ENCODE measurements at places on chromosomes 16 and 17.
A peak's percentile ranks its signal among the peaks of the same experiment; 100 is the strongest.

DNA sequence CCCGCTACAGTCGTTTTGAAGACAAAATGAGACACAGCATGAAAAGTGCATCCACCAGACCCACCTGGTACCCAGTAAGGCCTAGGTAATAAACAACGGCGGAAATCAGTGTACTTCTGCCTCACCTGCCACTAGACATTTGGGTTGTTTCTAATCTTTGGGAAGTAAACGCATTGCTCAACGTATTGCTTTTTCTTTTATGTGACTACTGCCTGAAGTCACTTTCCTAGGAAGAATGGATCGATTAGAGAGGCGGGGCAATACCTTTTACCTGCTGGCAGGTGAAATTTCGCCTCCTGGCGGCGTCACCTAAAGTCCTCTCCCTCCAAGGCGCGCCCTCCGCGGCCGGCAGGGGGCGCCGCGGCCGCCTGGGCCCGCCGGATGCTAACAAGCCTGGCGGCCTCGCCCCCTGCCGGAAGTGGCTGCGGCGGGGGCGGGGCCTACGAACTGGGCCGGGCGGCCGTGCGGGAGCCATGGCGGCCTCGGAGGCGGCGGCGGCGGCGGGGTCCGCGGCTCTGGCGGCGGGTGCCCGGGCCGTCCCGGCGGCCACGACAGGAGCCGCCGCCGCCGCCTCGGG lies at the start of gene ATMIN:
TSS of gene ATMIN (plus strand) at position 445 of the 577 bp plus-strand sequence. CDS start at position 474, 29 bp downstream.
- DNase-seq = peak; percentile 73

- DNase-seq = no peak
These were observed 5.3 kb downstream of the MNT start for GRCh38 chr17:2395258-2396181.

DNA sequence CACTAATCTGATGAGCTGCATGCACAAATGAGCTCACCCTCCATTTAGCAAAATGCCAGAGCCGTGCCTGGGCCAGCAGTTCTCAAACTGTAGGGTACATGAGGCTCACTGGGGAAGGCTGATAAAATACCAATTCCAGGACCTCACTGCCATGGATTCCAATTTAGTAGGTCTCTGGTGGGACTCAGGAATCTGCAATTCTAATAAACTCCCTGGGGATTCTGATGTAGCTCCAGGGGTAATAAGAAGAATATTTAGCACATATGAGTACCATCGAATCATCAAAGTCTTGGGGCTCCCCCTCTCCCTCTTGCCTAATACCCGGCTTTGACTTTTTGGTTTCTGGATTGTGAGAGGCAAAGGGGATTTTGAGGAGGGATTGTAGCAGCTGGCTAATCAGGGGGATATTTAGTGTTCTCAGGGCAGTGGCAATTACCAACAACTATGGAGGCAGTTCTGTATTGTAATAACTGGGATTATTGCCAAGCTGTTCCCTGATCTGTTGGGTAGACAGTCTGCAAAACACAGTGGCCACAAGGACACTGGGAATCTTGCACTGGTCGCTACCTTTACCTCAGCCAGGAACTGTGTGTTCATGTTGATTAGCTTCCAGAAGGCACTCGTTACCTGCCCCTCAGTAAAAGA lies 140.4 kb downstream of the SHISA9 start:
- peak; percentile 88 for DNase-seq

DNA sequence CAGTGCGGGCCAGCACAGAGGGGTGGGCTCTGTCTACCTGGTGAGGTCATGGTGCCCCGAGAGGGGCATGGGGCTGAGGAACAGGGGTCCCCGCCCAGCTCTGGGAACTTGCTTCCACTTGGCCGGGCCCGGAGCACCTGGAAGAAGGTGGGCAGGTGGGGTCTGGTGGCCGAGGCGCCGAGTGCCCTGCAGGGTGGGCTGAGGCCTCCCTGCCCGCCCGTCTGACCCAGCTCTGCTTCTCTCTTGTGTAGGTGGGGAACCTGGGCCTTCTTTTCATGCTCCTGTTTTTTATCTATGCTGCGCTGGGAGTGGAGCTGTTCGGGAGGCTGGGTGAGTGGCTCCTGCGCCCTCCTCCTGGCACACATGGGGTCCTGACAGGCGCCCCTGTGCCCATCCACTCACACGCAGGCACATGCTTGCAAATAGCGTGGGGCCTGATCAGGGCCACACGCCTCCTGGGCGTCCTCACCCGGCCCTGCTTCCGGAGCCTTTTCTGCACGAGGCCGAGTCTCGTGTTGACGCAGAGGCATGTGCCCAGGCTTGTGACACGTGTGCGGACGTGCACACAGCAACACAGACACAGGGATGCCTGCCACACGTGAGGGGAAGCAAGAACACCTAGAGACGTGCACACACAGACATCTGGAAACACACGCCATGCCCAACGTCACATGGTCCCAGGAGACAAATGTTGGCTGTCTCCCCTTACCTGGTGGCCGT lies 8.2 kb downstream of the TPSG1 start:
- no peak for DNase-seq

DNA sequence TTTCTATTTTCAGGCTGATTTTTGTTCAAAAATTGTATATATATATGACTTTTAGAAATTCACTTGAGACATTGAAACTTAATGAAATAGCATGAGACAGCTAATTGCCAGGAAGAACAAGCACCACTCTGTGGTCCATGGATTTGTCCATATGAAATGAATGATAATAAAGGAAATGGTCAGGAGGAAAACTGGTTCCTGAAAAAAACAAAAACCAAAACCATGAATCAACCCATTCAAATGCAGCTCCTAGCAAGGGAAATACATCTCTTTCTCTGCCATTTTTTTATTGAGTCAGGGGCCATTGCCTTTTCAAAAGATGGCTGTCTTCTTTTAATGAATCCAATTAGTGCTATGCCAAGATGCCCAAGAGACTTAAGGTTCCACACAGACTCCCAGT lies 230.7 kb downstream of the SLC39A11 start:
- no peak for DNase-seq

Data from NCI-H1105 treated with DMSO at 0.1 percent for 48 hours (cell line).